ENCODE measurements at places on chromosomes 7 and 10. TPM values are rescaled to one million over a fixed set of nuclear protein-coding genes. Genes with fewer than 3 reads are reported as not detected.

Gene PDK4
- not detected for polyA plus RNA-seq

Gene SUFU
- polyA plus RNA-seq: 2.0 TPM

Gene SLC18A3
- not detected for polyA plus RNA-seq

Gene IL6
- not detected for polyA plus RNA-seq

Gene GLI3
- polyA plus RNA-seq: not detected

Gene STYXL1
- 43.5 TPM for polyA plus RNA-seq

Gene STEAP1B
- not detected for polyA plus RNA-seq

Gene LIPJ
- not detected for polyA plus RNA-seq

Gene ARHGEF35
- 2.8 TPM for polyA plus RNA-seq

Gene FAM241B
- polyA plus RNA-seq: 17.3 TPM

All from CD4-positive, alpha-beta memory T cell (primary cell).